SJSA1 (cell line): ENCODE measurements at places on chromosomes 4 and X. TPM values are rescaled to one million over a fixed set of nuclear protein-coding genes. Genes with fewer than 3 reads are reported as not detected.

GRCh38 chr4:52366191-52366590 is 292.9 kb downstream of the USP46 start:
- no peak for DNase-seq

S100P gene
- not detected in 2 replicates for total RNA-seq

DNA sequence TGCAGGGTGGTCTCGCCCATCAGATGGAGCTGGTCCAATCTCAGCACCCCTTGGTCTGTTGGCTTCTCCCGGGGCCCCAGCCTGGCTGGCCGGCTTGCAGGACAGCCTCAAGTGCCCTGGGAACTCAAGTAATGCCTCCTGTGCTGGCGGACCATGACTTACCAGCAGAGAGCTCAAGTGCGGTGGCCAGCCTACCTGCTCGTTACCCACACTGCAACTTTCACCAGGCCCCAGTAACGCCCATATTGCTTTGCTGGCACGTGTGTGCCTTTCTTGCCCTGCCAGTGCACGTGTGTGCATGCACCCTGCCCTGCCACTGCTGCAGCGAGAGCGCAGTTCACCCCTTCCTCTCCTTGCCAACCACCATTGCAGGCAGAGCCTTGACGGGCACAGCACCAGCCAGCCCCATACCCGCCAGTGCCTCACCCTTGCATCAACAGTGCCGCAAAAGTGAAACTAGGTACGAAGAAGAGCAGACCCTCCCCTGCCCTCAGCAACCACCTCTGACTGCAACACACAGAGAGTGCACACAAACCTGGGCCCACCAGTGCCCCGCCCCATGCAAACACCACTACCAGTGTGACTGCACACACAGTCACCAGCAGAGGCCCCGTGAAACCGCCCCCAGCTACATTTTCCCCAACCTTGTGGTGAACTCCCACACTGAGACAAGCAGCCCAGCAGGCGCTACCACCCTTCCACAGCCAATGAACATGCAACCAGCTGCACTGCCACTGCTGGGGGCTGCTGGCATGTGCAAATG is 88.9 kb upstream of the POU3F4 start:
- no peak for DNase-seq

CASP6 gene
- 28.4 and 47.9 TPM in 2 replicates for total RNA-seq

GRCh38 chrX:19611636-19612376 is 96.5 kb upstream of the MAP3K15 start:
- no peak for DNase-seq

DNA sequence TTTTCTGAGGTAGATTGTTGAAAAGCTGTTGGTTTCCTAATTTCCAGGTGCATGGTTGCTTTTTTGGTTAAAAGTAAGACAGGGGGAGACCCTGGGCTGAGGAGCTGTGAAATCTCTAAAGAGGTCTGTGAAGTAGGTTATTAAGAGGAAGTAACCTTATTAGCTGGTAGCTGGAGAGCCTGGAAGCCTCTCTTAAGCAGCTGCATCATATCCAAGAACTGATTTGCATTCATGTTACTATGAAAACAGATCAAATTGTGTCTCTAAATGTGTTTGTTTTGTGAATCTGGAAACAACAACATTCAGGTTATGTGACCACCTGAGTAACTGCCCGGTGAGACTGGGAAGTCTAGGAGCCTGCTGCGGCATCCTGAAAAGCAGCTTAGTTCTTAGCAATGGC is 54.1 kb downstream of the ARHGAP10 start:
- DNase-seq, result no peak

- DNase-seq, result no peak
These were observed 15.3 kb downstream of the UGT2B15 start for GRCh38 chr4:68654946-68655721.

DNA sequence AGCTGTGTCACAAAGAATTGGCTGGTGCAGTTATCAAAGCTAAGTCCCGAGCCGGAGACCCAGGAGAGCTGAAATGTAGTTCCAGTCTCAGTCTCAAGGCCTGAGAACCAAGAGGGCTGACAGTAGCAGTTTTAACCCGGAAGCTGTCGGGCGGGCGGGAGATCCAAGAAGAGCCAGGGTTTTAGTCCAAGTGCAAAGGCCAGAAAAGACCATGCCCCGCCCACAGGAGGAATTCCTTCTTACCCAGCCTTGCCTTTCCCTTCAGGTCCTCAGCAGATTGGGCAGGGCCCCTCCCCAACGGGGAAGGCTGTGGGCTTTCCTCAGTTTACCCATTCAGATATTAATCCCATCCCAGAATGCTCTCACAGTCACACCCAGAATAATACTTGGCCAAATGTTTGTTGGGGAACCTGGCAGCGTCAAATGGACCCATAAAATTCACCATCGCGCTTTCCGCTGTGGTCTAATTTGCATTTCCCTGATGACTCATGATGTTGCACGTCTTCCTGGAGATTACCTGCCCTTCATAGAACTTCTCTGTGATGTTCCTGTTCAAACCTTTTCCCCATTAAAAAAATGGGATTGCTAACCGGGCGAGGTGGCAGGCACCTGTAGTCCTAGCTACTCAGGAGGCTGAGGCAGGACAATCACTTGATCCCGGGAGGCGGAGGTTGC is 16.2 kb downstream of the MAEA start:
- no peak for DNase-seq

TMSB15C gene
- 3.1 and 5.8 TPM in 2 replicates for total RNA-seq

DNA sequence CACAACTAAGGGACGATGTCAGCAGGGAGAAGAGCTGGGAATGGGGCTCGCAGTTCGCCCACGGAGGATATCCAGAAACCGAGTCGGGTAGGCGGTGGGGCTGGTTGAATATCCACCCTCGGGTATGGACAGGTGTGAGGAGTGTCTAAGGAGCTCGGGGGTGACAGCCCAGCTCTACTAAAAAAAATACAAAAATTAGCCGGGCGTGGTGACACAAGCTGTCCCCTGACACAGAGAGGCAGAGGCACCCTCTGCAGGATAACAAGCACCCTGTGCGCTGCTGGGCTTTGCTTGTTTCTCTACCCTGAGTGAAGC is 12.2 kb upstream of the ASMTL start:
- DNase-seq, result no peak

GRCh38 chrX:48451708-48452107 is 18.4 kb downstream of the SLC38A5 start:
- no peak for DNase-seq

DNA sequence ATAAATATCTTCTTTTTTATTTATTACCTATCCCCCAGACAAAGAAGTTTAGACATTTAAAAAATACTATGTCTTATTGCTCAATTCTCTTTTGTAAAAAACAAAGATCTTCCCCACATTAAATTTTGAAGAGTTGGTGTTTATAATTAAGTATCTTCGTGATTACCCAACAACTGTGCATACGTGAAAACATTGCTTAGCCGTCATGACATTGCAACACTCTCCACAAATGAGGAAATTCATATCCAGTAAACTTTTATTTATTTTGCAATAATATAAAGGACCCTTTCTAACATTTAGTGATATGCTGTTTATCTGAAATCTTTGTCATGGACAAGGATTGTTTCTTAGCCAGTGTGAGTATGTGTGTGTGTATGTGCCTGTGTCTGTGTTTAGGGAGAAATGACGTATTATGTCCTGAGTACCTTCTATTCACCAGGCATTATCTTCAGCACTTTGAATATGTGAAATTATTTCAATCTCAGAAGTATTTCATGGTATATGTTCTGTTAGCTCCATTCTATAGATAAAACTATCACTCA is 26.1 kb upstream of the EREG start:
- DNase-seq, result no peak

DNA sequence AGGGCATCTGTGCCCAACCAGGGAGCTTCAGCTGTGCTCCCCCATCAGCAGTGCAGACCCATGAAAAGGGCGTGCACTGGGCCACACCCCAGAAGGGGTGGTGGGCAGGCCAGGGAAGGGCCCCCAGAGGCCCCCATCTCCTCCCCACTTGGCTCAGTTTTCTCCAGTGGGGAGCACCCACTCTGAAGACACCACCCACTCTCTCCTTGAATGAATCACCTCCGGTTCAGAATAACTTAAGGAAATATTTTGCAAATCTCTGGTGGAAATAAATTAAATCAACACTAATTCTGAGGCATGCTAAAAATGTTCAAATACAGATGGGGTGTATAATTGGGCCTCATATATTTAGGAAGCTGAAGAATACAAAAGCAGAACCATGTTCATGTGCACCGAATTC is 41.3 kb upstream of the PPP2R2C start:
- DNase-seq, result no peak

- no peak for DNase-seq
These were observed 31.5 kb downstream of the WWC2 start for GRCh38 chr4:183130328-183131155.

DNA sequence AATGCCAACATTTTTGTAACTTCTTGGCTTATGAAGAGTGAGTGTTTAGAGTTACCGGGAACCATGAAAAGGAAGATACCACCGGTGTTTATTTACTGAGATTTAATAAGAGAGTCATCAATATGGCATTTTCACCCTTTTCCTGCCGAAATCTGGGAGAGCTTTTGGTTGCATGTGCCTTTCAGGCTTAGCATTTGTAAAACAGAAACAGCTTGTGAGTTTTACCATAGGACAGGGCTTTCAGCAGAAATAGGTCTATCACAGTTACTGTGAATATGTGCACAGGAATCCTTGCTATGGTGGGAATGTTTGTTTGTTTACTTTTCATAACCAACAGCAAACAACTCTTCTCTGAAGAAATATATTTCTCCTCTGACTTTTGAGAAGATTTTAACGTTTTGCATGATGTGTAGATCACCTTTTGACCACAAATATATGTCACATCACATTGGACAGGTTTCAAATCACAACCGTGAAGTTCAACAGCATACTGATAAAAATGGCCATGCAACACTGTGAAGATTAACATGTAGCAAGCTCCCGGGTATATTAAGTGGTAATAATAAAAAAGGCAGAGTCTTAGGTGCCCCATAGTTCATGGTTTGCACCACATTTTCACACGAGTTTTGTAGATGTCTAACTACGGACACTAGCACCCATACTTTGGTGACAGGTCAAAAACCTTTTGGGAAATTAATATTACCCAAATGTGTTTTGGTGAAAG is 21.3 kb downstream of the ARHGAP24 start:
- DNase-seq, result peak; percentile 84

GRCh38 chrX:45137531-45137930 is 63.1 kb downstream of the DIPK2B start:
- no peak for DNase-seq

RAB39B gene
- not detected in 2 replicates for total RNA-seq

RPL9 gene
- total RNA-seq, result 868 and 1,737 TPM in 2 replicates

DNA sequence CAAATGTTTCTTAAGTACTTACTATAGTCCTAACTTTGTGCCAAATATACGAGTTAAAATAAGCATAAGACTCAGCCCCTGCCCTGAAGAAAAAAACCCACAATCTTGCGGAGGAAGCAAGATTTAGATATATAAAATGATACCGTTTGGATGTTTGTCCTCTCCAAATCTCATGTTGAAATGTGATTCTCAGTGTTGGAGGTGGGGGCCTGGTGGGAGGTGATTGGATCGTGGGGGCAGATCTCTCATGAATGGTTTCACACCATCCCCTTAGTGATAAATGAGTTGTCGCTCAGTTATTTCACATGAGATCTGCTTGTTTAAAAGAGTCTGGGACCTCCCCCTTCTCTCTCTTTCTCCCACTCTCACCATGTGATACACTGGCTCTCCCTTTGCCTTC is 28.7 kb downstream of the EFHC2 start:
- DNase-seq, result no peak

DNA sequence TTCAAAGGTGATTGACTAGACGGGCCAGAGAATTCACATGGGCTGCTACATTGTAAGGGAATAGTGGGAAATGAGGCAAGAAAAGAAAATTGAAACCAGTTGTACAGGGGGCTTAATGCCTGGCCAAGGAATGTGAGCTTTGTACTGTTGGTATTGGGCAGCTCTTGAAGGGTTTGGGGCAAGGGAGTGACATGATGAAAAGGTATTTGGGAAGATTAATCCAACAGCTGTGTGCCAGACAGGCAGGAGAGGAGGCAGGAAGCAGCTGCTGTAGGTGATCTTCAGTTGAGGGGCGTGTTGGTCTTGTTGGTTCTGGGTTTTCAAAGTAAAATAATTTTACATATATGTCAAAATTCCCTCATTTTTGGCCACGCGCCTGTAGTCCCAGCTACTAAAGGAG is 384.5 kb upstream of the TENM3 start:
- no peak for DNase-seq

HS3ST1 gene
- total RNA-seq, result not detected in 2 replicates

MAGEB17 gene
- total RNA-seq, result 0.11 TPM in 1 of 2 replicates, not detected in the other

DNA sequence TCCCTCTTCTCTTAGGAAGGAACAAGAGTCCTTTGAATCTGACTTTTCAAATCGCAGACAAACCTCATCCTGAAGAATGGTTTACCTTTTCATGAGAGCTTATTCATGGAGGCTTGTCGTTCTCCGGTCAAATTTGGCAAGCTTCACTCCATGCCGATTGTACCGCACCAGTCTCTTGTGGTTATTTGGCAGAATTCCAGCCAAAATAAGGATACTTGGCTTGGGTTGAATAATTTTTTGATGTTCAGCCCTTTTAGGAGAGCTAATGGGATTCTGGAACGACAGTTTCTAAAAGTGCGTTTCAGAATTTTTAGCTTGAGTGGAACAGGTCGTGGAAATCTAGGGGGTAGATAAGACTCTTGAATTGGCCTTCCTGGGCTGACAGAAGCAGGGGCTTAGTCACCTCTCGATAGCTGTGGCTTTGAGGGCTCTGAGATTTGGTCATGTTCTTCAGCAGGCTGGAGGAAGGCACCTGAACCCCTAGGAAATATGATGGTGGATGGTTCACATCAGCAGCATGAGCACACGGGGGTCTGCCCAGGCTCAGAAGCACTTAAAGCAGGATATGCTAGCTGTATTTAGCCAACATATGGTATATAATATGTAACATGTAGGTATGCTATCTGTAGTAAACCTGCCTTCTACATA is 1.5 kb downstream of the KLHL2 start:
- DNase-seq, result no peak

ARAF gene
- 29.8 and 30.1 TPM in 2 replicates for total RNA-seq

- DNase-seq, result no peak
These were observed 101.0 kb upstream of the UBQLN2 start for GRCh38 chrX:56462389-56462788.

- no peak for DNase-seq
These were observed 145.1 kb downstream of the CAMK2D start for GRCh38 chr4:113616443-113616842.

BANK1 gene
- total RNA-seq, result not detected in 2 replicates

IBSP gene
- total RNA-seq, result 0.19 and 0.21 TPM in 2 replicates

- DNase-seq, result no peak
These were observed 2.5 kb upstream of the PPP2R2C start for GRCh38 chr4:6474705-6475457.

DNA sequence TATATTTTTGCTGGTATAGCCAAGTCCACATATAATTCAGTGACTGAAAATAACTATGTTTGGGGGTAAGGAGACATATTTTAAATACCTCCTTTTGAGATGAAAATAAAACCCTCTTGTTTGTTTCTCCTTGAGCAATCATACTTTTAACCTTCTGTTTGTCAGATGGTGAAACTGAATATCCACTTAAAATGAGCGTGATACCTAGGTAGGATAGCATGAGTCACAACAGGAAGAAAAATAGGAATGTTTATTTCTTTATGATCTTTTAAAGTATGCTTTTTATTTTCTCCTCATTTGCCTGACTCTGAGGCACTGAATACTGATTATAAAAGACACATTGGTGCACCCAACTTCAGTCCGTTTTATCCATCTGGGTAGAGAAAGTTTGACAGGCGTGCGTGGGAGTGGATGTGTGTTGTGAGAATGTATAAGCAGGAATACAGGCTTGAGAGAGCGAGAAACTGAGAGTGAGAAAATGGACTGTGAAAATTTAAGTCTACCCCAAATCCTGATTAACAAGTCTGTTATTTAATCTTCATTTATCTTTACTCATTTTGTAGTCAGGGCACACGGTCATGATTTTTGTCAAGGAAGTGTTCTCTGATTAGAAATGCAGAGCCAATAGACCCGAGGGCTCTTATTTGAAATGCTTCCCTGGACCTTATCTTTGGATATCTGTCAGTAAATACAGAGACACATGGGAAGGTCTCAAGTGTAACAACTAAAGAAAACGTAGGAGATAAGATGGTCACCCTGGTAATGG is 62.1 kb upstream of the ANTXR2 start:
- peak; percentile 27 for DNase-seq
